Breast epithelium (tissue), 4 donors: ENCODE measurements at places on chromosomes 1 and 21.

DNA sequence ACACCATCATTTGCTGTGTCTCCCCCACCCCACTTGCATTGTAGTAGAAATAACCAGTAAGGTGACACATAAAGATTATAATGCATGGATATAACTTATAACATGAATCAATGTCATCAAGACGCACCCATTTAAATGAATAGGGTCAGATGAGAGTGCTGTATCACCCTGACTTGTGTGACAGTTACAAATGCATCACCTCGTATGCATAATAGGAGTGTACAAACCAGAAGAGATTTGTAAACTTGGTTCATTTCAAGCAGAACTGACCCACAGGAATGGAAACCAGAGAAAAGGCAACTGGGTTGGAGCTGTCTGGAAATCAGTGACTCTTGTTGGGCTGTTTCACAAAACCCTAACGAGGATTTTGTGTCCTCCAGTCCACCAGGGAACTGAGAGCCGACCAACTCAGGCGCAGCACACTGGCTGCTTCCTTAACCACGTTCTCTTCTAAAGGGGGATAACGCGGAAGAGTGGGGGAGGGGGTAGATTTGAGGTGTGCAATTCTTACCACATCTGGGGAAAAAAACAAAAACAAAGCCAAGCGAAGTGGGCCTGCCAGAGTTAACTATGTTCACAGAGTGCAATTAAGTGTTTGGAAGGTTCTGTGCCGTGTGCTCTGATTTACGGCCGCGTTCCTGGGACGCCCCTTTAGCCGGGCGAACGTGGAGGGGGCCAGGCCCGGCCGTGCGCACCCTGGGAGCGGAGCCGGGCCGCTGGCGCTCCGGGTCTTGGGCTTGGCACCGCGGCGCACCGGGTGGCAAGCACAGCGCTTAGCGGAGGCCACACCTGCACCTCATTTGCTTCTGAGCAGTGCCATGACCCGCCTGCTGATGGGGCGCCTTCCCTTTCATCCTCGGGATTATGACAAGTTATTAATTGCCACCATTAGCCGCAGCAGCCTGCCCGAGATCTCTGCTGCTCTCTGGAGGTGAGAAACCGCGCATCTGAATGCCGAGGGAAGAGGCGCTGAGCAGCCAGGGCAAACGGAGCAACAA lies 248.8 kb upstream of the FOXD3 start:
- DNase-seq = no peak

- DNase-seq = no peak
Measured at GRCh38 chr1:107277022-107277421, 136.2 kb downstream of the NTNG1 start.

GRCh38 chr1:211520641-211521040 lies 28.7 kb upstream of the RD3 start:
- no peak for DNase-seq

DNA sequence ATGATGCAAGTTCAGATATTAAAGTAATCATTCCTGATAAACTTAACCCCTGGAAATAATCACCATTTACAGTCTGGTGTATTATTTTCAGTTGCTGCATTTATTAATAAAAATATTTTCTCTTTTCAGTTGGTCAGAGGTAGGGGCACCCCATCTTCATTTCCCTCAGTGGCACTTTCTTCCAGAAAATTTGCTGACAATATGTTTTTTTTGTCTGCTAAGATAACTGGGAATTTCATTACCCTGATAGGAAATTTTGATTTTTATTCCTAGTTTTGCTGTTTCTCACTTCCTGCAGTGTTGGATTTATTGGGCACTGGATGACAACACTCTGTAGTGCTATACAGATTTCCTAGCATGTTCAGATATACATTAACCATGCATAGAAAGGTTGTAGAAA lies 33.1 kb upstream of the APOBEC4 start:
- no peak for DNase-seq

- no peak for DNase-seq
Measured at GRCh38 chr1:207798847-207799246, 47.0 kb downstream of the CD46 start.

GRCh38 chr21:23127973-23128372 lies 2129.8 kb downstream of the NCAM2 start:
- DNase-seq = no peak

DNA sequence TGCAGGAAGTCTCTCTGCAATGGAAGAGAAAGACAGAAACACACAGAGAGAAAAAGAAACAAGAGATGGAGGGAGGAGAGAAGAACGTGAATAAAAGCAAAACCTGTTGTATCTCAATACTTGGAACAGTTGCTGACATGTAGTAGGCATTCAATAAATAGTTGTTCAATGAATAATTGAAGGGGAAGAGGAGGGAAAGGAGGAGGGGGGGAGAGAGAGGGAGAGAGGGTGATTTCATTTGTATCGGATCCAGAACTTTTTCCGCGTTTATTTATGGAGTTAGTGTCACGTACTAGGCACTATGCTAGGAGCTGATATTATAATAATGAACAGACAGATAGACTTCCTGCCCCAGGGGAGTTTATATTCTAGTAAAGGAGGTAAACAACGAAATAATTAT lies 144.1 kb downstream of the OMA1 start:
- no peak for DNase-seq

DNA sequence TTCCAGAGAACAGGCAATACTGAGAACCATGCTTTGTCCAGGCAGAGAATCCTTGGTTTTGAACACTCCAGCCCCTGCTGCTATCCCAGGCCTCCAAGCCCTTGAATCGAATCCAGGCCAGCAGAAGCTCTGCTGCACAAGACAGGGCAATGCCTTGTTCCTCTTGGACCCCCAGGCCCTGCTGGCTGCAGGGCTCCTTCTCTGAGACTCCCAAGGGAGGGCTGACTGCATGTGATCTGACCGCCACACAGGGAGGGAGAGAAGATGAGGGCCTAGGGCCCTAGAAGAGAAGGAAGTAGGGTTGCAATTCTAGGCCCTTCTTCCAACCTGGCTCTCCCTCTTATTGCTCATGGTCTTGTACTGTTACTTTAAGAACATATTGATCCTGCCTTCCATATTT lies 160.6 kb upstream of the EDN2 start:
- no peak for DNase-seq

DNA sequence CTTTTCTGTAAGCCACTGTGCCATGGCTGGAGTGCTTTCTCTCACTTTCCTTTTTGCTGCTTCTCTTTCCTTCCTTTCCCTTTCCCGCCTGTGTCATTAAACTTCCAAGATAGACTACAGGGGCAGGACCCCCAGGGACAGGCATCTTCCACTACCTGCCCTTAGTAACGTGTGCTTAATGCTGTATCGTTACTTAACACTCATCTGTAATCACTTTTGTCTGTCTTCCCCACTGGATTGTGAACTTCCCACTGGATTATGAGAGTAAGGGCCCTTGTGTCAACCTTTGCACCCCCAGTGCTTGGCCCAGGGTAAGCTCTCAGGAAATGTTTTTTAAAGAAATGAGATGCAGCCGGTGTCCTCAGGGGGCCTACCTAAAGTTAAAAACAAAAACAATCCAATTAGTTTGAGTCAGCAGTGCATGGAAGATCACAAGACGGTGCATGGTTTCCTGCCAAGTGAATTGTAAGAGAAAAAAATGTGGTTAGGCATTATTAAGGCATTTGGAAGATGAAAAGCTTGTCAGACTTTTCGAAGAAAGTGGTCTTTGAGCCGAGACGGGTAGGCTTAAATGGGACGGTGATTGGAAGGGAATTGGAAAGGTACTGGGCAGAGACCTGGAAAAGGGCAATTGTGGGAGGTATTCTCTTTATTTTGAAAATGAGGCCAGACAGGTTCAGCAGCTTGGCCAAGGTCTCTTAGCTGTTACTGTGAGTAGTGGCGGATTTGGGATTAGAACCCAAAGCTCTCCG lies 958 bp downstream of the LYPLAL1 start:
- peak; percentile 24 for DNase-seq

GRCh38 chr1:162924179-162924578 lies 63.2 kb upstream of the CCDC190 start:
- DNase-seq = no peak

GRCh38 chr1:41618066-41618825 lies 133.8 kb upstream of the EDN2 start:
- DNase-seq = peak; percentile 95

- no peak for DNase-seq
Measured at GRCh38 chr1:29713857-29714256, 477.5 kb downstream of the PTPRU start.

DNA sequence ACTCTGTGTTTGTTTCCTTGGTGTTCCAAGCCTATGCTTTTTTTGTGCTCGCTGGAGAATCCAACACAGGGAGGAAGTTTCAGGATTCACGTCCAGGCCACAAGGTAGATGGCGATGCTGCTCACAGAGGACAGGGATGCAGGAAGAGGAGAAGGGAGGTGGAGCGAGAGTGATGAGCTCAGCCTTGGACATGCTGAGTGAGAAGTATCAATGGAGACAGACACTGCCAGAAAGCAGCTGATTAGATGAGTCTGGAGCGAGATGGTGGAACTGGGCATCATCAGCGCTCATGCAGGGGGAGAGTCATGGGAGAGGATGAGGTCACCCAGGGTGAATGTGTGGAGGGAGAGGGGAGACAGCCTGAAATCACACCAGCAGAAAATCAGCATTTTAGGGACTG lies 110.0 kb downstream of the GLUL start:
- DNase-seq = no peak

GRCh38 chr1:59184365-59184905 lies 112.5 kb upstream of the FGGY start:
- peak; percentile 53 for DNase-seq

DNA sequence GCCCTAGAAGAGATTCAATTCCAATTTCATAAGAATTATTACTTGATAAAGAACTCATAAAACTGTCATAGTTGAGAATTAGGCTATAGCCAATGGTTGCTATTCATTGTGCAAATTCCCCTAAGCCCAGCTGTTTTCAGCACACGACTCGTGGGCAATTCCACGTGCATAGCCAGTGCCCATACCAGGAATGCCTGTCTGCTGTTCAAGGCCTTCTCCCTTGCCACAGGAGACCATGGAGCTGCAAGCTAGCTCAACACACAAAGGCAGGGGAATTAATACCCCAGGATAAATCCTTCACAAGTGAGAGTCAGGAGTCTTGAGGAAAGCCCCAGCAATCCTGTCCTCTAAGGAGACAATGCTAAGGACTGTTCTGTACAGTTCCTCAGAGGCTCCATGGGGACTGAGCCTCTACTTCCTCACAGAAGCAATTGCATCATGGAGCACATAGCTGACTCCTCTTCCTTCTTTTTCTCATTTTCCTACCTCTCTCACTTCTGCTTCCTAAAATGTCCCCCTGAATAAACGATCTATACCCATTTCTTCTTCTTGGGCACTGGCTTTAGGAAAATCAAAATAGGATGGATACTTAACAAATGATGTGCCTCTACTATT lies 19.1 kb upstream of the CHRM3 start:
- DNase-seq = no peak

DNA sequence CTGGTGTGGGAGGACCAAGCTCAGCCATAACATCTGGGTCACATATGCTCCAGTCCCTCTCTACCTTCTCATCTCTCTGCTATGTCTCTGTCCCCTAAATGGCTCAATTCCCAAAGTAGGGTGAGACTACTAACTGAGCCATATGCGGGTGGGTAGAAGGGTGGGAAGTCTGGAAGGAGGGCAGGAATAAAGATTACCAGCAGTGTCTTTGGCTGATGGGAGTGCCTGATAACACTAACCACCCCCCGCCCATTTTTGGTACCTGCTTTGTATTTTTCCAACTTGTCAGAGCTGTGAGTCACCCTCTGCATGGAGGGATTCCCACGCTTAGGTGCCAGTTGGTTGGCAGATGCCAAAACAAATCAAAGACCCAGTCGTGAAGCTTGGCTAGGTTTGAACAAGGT lies 14.9 kb upstream of the SSBP3 start:
- DNase-seq = no peak

- DNase-seq = no peak
Measured at GRCh38 chr1:2235300-2235998, 7.3 kb downstream of the SKI start.

GRCh38 chr21:29896884-29897283 lies 42.9 kb downstream of the GRIK1 start:
- no peak for DNase-seq

GRCh38 chr1:22782406-22782805 lies 71.8 kb downstream of the EPHB2 start:
- DNase-seq = no peak

GRCh38 chr1:206998816-206999215 lies 28.6 kb upstream of the FCAMR start:
- no peak for DNase-seq

- DNase-seq = no peak
Measured at GRCh38 chr1:30744060-30744756, 13.4 kb downstream of the LAPTM5 start.
